CD4-positive, alpha-beta T cell treated with Interleukin-17A for 1 hour (primary cell): ENCODE measurements at places on chromosomes 2 and 18.

- DNase-seq = no peak
Measured at GRCh38 chr2:159030674-159031380, 62.4 kb downstream of the TANC1 start.

DNA sequence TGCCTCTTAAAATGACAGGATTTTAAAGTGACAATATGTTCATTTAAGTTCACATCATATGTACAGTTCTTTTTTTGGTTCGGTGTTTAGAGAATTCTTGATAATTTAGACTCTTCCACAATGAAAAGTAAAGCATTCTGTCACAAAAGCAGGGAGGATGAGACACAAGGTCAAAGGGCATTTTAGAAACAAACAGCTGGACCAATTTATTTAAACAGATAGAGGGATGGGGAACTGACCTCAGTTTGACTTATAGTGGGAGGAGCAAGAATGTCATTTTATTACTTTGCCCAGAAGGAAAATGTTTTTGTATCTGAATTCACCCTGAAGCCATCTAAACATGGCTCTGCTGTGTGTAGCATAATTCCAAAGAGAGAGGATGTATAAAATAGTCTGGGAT is 128.5 kb downstream of the MEIS1 start:
- no peak for DNase-seq

- DNase-seq = no peak
Measured at GRCh38 chr2:236353594-236353942, 89.4 kb upstream of the ASB18 start.

GRCh38 chr2:28340312-28341202 is 52.1 kb upstream of the FOSL2 start:
- DNase-seq = no peak

GRCh38 chr2:18560797-18561085 is 288 bp upstream of the RDH14 start:
- no peak for DNase-seq

DNA sequence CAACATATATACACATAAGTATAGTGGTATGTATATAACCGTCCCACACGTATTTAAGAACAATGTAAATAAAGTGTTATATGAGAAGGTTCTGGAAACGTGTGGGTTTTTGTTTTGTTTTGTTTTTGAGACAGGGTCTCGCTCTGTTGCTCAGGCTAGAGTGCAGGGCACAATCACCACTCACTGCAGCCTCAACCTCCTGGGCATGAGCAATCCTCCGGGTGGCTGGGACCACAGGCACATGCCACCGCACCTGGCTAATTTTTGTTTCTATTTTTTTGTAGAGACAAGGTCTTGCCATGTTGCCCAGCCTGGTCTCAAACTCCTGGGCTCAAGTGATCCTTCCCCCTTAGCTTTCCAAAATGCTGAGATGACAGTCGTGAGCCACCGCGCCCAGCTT is 6.2 kb downstream of the ADAM17 start:
- DNase-seq = no peak

GRCh38 chr2:101775092-101775491 is 77.6 kb downstream of the MAP4K4 start:
- no peak for DNase-seq

GRCh38 chr2:50449306-50449705 is 582.6 kb downstream of the NRXN1 start:
- DNase-seq = no peak

- no peak for DNase-seq
Measured at GRCh38 chr2:9594366-9595054, 36.3 kb downstream of the YWHAQ start.

DNA sequence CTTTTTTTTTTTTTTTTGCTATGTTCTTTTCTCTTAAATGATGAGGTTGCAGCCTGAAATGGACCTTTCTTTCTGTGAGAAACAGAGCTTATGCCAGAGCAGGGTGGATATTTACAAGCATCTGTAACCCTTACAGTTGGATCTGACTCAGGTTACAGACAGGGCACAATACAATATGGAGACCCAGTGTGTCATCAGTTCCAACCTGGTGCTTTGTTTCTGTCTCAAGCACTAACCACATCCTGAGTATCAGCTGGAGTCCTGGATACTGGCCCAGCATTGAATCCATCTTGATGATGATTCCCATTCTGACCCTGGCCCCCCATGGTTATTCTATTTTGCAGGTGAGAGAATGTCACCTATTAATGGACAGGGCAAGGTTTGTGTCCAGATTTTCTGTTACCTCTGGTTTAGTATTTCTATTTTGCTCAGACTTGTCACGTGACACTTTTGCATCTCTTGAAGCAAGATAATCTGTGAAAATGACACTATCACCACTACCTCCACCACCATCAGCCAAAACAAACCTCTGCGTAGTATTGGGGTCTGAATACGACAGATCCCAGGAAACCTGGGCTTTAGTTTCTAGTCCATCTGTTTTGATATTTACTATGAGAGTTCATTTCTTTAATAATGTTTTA is 174.0 kb downstream of the CCDC85A start:
- DNase-seq = no peak

GRCh38 chr2:60488291-60488690 is 65.2 kb downstream of the BCL11A start:
- DNase-seq = no peak

DNA sequence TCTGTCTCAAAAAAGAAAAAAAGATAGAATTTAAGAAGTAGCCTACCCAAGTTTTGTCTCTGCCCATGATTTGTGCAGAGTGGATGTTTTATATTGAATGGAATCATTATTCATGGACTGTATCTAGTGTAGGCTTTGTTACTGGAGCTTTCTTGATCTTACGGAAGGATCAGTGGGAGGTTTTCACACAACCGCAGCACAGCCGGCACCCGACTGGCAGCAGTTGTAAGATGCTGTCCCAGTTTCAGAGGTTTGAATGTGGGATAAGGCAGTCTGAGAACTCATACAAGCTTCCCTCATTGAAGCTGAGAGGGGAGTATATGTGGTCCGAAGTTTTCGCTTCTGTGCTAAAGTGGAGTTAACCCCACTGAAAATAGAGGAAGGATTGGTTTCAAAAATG is 19.7 kb upstream of the SAG start:
- DNase-seq = no peak

DNA sequence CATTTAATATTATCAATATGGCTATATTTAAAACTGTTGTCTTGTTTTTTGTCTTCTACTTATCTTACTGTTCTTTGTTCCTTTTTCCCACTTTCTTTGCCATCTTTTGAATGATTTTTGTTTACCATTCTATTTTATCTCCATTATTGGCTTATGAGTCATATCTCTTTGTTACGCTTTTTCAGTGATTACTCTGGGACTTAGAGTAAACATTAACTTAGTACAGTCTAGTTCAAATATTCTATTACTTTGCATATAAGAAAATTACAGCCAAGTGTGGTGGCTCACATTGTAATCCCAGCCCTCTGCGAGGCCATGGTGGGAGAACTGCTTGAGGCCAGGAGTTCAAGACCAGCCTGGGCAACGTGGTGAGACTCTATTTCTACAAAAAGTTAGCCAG is 26.1 kb downstream of the ADCY3 start:
- no peak for DNase-seq

DNA sequence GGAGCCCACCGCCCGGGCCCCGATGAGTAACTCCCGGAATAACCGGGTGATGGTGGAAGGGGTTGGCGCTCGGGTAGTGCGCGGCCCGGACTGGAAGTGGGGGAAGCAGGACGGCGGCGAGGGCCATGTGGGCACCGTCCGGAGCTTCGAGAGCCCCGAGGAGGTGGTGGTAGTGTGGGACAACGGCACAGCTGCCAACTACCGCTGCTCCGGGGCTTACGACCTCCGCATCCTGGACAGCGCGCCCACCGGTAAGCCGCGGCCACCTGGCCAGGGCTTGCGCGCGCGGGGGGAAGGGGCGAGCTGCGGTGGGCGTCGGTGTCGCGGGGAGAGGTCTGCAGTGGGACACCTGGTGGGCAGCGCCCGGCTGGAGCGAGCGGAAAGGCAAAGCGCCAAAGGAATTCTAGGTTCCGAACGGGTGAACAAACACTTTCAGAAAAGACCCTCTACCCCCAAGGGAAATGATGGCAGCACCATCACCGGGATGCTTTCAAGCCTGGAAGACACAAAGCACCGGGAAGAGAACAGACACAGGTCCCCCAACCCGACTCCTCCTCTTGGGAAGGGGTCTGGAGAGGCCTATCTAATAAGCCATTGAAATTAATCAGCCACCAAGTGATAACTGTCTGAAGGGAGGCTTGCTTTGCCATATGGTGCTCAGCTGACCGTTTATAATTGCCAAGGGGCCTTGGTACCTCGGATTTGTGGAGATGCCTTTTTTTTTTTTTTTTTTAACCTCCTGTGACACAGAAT is 1.1 kb downstream of the MIB1 start:
- peak; percentile 24 for DNase-seq

- no peak for DNase-seq
Measured at GRCh38 chr2:169438466-169439072, 40.7 kb upstream of the BBS5 start.

DNA sequence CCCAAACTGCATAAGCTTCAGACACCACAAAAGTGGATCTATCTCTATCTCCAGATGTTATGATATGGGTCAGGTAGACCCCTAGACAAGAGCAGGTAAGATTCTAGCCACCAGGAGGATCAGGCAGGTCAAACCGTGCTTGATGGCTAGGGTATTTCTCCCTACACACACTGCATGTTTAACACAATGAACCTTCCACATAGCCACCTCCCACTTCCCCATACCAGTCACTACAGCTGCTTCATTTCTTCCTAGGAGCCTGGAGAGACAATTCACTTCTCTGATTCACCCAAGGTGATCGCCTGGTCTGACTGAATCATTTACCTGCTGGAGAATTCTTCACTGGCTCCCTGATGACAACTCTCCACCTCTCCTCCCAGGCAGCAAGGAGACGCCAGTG is 66.0 kb upstream of the MYCN start:
- no peak for DNase-seq

DNA sequence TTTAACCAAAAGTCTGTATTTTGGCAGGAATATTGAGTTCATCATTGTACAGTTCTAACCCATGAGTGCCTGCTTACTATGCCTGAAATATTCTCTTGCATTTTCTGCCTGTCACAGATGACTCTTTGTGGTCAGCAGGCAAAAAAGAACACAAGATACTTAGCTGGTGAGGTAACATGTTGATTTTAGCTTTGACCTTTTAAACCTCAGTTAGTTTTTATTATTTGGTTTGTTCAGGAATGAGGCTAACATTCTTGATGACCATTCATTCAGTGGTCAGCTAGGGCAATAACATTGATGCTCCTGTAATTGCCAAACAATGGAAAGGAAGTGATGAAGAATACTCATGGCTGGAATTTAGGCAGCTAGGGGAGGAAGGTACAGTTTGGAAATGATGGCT is 491.2 kb downstream of the PIK3C3 start:
- no peak for DNase-seq
